ENCODE measurements at places on chromosomes 4 and X. TPM values are rescaled to one million over a fixed set of nuclear protein-coding genes. Genes with fewer than 3 reads are reported as not detected.

DNA sequence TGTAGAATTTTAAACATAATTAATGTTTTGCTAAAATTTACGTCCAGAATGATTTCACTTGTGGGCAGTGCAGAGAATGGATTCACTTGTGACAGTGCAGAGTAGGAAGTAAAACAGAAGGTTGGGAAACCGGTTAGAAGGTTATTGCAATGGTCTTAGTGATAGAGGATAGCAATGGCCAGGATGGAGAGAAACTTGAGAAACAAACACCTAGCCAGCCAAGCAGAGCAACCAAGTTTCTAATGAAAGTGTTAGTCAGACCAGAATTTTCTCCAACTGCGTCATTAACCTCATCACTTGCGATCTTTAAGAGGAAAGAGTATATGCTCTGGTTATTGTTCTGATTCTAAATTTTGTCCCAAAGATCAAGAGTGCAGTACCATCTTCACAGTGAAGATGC, 50.0 kb upstream of the TBC1D9 start:
- no peaks in the 10 kb centered on the region for H3K36me3 ChIP-seq
- no peak for DNase-seq

DNA sequence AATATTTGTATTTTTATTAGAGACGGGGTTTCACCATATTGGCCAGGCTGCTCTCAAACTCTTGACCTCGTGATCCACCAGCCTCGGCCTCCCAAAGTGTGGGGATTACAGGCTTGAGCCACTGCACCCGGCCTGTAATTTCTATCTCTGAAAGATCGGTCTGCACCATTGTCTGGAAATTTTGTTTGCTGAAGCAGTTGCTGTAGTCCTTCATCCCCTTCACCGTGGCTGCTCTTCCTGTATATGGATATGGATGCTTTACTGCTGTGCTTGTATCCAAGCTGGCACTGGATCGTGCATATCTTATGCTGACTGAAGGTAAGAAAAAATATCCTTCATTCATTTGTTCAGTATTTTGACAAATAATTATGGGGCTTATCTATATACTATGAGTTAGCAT, 338.4 kb upstream of the GNPDA2 start:
- H3K36me3 ChIP-seq, result no peaks in the 10 kb centered on the region
- no peaks in the 10 kb centered on the region for H3K4me1 ChIP-seq
- no peak for DNase-seq
- no peaks in the 10 kb centered on the region for H3K27me3 ChIP-seq

GRCh38 chrX:11254417-11255109, 38.6 kb upstream of the AMELX start:
- H3K36me3 ChIP-seq, result no peaks in the 10 kb centered on the region
- no peaks in the 10 kb centered on the region for H3K4me1 ChIP-seq
- no peaks in the 10 kb centered on the region for H3K27me3 ChIP-seq
- H3K27ac ChIP-seq, result no peak overlapping the region
- H3K4me3 ChIP-seq, result no peak overlapping the region

- no peaks in the 10 kb centered on the region for H3K27me3 ChIP-seq
- no peak overlapping the region for H3K4me3 ChIP-seq
- no peaks in the 10 kb centered on the region for H3K4me1 ChIP-seq
- H3K36me3 ChIP-seq, result no peaks in the 10 kb centered on the region
- H3K27ac ChIP-seq, result no peak overlapping the region
- no peak for DNase-seq
Observed at GRCh38 chr4:32226204-32226603, 1506.0 kb downstream of the PCDH7 start.

DNA sequence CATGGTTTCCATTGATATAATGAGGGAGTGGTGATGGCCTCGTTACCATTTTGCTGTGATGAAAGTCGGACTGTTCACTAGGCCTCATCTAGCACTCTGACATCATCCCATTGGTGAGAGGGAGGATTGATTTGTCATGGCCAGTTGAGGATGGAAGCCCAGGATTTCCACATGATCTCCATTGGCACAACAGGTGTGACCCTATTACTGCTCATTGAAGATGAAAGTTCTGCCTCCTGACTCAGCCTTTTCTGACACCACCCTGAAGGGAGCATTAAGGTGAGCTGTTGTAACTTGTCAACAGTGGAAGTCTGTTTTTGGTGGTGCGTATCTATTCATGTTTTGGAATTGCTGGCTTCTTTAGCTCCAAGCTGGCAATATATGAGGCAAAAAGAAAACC, 144.2 kb downstream of the PABPC4L start:
- H3K27ac ChIP-seq, result no peak overlapping the region
- no peaks in the 10 kb centered on the region for H3K4me1 ChIP-seq
- H3K36me3 ChIP-seq, result no peaks in the 10 kb centered on the region
- no peaks in the 10 kb centered on the region for H3K27me3 ChIP-seq
- H3K4me3 ChIP-seq, result no peak overlapping the region

DNA sequence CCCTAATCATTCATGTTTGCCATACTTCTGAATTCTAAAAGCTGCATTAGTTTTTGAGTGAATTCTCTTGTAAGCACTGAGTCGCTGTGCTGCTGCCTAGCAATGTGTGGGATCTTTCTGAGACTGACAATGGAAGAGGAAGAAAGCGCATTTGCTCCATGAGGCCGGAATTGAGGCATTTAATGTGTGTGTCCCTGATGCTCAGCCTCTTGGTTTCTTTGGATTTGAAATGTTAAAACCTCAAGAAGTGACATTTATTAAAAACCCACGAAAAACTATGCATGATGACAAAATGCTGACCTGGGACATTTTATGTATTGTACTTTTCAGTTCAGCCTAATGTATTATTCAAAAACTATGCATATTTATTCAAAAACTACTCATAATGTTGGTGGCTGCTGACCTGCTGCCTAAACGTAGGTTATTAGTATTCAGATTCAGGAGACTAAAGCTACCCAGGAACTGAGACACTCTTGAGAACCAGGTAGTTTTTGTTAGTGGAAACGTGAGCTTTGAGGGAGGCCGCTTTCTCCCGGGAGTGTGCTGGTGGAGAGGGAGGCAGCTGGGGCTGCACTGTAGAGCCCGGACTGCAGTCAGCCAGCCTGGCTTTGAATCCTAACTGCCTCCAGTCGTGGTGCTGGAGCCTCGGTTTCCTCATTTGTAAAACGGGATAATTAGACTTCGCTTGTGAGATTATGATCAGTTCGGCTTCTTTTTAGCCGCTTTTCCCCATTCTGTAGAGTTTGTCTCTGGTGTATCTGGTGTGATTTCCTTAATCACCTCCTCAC, 11.3 kb downstream of the RGS12 start:
- H3K36me3 ChIP-seq, result no peaks in the 10 kb centered on the region
- H3K4me1 ChIP-seq, result peaks cover 34% of the 10 kb centered on the region
- H3K27ac ChIP-seq, result no peak overlapping the region
- no peak overlapping the region for H3K4me3 ChIP-seq
- DNase-seq, result no peak
- peaks cover 16% of the 10 kb centered on the region for H3K27me3 ChIP-seq

- H3K27ac ChIP-seq, result no peak overlapping the region
- H3K27me3 ChIP-seq, result no peaks in the 10 kb centered on the region
- no peaks in the 10 kb centered on the region for H3K36me3 ChIP-seq
- DNase-seq, result no peak
- H3K4me1 ChIP-seq, result no peaks in the 10 kb centered on the region
Observed at GRCh38 chr4:111230265-111230664, 607.4 kb upstream of the PITX2 start.

The CHST7 gene
- total RNA-seq, result 6.9 TPM

The PSAPL1 gene
- not detected for total RNA-seq

The CAPN6 gene
- not detected for total RNA-seq

The DDIT4L gene
- 0.56 TPM for total RNA-seq

DNA sequence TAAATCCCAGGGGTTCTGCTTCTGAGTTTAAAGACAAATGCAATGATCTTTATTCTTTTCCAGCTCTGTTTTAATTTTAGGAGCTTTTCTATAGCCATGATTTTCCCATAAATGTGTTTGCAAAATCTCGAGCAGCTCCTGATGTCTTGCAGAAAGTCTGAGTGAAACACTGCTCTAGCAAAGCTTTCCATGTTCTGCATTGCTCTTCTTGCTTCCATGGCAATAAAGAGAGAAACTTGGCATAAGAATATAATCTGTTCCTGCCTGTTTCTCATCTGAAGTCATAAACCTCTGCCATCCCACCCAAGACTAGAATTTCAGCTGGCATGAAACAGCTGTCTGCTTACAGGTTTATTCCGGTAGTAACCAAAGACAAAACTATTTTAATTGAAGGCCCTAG, 254.5 kb downstream of the SPRY1 start:
- no peaks in the 10 kb centered on the region for H3K4me1 ChIP-seq

Data from activated CD4-positive, alpha-beta T cell treated with anti-CD3 and anti-CD28 coated beads, Interleukin-2, amount 10 ng/mL, durations not matched to agents 24 days and 14 days (primary cell).